ENCODE measurements at places on chromosomes 4 and X. TPM values are rescaled to one million over a fixed set of nuclear protein-coding genes. Genes with fewer than 3 reads are reported as not detected.

- no peak for DNase-seq
These were observed 70.7 kb upstream of the SH3RF1 start for GRCh38 chr4:169341490-169341889.

DNA sequence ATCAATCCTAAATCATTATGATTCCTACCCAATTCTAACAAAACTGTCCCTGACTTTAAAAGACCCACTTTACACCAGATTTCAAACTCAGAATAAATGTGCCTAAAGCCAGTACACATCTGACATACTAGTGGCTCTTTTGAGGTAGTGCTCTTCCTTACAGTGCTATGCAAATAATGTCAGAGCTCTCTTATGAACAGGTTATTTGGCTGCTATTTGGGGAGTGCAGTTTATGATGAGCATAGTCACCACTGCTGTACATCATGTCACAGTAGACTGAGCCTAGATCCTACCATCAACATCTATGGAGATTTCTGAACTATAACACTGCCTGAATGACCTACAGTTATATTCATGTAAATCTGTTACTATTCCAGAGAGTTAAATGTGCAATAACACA lies 50.4 kb upstream of the PAGE5 start:
- no peak for DNase-seq

- no peak for DNase-seq
These were observed 5.2 kb downstream of the CDK16 start for GRCh38 chrX:47223476-47224250.

Gene GPR50
- not detected for total RNA-seq

Gene TRIM61
- total RNA-seq = 2.7 TPM
